ENCODE measurements at places on chromosomes 11 and 22. TPM values are rescaled to one million over a fixed set of nuclear protein-coding genes. Genes with fewer than 3 reads are reported as not detected.

Gene PIH1D2
- 4.6 TPM for total RNA-seq

Gene RPS6KB2
- total RNA-seq: 61.2 TPM

Gene APLNR
- total RNA-seq: 0.65 TPM

Gene TSPAN32
- not detected for total RNA-seq

Gene LSP1
- total RNA-seq: 1.2 TPM

Gene LGR4
- 8.6 TPM for total RNA-seq

Gene IFTAP
- total RNA-seq: 23.4 TPM

Gene MRGPRX1
- not detected for total RNA-seq

Gene MUC6
- not detected for total RNA-seq

Gene MFNG
- total RNA-seq: not detected

Gene MGAT3
- total RNA-seq: 2.1 TPM

Gene IFT27
- 23.8 TPM for total RNA-seq

Gene MAML2
- total RNA-seq: 25.5 TPM

Gene OR10A2
- total RNA-seq: not detected

Gene SLC6A5
- total RNA-seq: not detected

Gene TRIM29
- total RNA-seq: not detected

Gene ABCC8
- not detected for total RNA-seq

Gene CLCF1
- total RNA-seq: 10.0 TPM

Gene MISFA
- not detected for total RNA-seq

Gene ANO3
- total RNA-seq: 0.56 TPM

Gene CDCA5
- total RNA-seq: 17.3 TPM

Gene TMPRSS6
- total RNA-seq: not detected

Gene C22orf42
- not detected for total RNA-seq

Gene KRTAP5-8
- total RNA-seq: not detected

Gene PRODH
- total RNA-seq: not detected

Gene LMNTD2
- total RNA-seq: 0.39 TPM

Gene VWCE
- total RNA-seq: 2.6 TPM

Gene BCL2L13
- total RNA-seq: 43.0 TPM

Gene GAL3ST3
- 0.91 TPM for total RNA-seq

Gene TTC36
- 1.2 TPM for total RNA-seq

Gene MS4A6A
- total RNA-seq: not detected

Gene KRTAP5-2
- not detected for total RNA-seq

Gene MUS81
- total RNA-seq: 38.3 TPM

Gene CHCHD10
- total RNA-seq: 16.9 TPM

Gene SLC17A6
- not detected for total RNA-seq

Gene ZNF280B
- 1.8 TPM for total RNA-seq

Gene OR52I2
- not detected for total RNA-seq

Gene MS4A12
- not detected for total RNA-seq

Gene NELL1
- not detected for total RNA-seq

Gene ART5
- 0.52 TPM for total RNA-seq

All from epithelial cell of alveolus of lung (primary cell).